ENCODE measurements at places on chromosomes 12 and 14.

GRCh38 chr12:42482041-42482747, 107.4 kb downstream of the PRICKLE1 start:
- no peak for DNase-seq

- no peak for DNase-seq
These were observed 210.9 kb downstream of the DPY19L2 start for GRCh38 chr12:63457428-63457827.

- DNase-seq = no peak
These were observed 27.3 kb downstream of the KRT76 start for GRCh38 chr12:52749827-52750226.

GRCh38 chr12:12278899-12279298, 12.1 kb upstream of the LRP6 start:
- DNase-seq = no peak

DNA sequence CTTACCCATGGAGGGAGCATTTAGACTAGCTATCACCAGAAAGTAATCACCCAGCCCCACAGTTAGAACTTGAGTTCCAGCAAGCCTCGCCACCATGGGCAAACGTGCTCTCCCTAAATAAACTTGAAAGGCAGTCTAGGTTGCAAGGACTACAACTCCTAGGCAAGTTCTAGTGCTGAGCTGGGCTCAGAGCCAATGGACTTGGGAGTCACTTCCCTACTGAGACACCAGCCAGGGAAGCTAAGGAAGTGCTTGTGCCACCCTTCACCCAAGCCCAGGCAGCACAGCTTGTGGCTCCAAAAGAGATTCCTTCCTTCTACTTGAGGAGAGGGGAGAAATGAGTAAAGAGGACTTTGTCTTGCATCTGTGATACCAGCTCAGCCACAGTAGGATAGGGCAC, 57.9 kb downstream of the SLCO1A2 start:
- no peak for DNase-seq

- no peak for DNase-seq
These were observed 81.6 kb downstream of the PTGER2 start for GRCh38 chr14:52395728-52396127.

DNA sequence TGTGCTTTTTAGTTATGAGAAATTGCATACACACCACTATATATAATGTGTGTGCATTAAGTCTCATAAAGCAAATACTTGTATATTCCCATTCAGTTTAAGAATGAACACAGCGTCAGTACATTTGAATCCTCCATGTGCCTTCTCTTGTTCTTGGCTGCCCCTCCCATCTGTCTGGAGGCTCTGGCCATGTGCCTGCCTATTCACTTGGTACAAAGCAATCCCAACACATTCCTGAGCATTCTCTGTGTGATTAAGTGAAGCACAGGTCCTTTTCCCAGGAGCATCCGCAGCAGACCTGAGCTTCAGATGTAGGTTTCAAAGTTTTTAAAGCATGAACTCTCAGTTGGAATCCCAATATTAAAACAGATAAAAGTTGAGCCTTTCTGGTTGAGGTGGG, 58.7 kb downstream of the POLR3B start:
- DNase-seq = no peak

- no peak for DNase-seq
These were observed 391.0 kb upstream of the RGS6 start for GRCh38 chr14:71541271-71541670.

DNA sequence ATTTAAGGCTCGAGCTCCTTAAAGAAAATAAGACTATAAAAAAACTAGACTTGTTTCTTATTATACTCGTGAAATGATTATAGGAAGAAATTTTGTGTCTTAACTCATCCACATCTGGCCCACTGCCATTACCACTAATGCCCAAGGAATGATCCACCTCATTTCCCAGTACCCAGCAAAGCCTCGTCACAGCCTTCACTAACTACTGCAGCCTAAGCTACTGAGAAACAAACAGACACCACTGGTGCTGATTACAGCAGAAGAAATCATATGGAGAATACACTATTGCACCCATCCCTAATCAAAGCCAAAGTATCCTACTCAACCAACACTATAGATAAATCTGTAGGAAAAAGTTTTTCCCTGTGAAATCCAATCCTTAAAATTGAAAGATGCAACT, 205.3 kb upstream of the NAV3 start:
- no peak for DNase-seq

DNA sequence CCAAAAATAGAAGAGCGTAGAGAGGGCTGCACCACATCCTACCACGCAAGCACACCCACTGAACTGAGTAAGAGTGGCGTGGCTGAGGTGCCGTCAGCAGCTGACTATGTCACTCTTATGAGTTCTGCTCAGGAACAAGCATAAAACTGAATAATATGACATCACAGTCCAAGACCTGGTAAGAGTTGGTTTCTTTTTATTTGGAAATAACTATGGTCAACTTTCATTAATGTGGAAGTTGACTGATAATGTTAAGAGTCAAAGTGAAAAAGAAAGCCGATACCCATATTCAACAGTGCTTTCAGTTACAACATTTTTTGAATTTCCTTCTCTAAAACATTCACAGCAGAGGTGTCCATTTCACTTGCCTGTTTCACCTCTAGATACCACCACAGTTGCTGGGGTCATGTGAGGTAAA, 44.6 kb downstream of the GNS start:
- no peak for DNase-seq

DNA sequence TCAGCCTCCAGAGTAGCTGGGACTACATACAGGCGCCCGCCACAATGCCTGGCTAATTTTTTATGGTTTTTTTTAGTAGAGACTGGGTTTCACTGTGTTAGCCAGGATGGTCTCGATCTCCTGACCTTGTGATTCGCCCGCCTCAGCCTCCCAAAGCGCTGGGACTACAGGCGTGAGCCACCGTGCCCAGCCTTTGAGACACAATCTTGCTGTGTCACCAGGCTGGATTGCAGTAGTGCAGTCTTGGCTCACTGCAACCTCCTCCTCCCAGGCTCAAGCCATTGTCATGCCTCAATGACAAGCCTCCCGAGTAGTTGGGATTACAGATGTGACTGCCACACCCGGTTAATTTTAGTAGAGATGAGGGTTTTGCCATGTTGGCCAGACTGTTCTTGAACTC, 21.3 kb upstream of the STRN3 start:
- DNase-seq = no peak

DNA sequence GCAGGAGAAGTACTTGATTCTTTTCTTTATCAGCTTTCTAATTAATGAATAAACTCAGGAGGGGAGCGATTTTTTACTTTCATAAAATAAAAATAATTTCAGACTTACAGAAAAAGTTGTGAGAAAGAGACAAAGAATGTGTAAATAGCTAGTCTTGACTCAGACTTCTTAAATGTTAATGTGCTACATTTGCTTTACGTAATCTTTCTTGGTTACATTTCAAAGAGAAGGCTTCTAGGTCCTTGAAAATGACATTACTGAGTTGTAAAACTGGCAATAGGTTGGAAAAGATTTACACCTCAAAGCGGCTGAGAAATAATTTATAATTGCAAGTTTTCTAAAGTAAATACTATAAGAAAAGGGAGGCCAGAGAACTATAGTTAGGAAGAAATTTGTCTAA, 28.6 kb downstream of the GABARAPL1 start:
- no peak for DNase-seq

DNA sequence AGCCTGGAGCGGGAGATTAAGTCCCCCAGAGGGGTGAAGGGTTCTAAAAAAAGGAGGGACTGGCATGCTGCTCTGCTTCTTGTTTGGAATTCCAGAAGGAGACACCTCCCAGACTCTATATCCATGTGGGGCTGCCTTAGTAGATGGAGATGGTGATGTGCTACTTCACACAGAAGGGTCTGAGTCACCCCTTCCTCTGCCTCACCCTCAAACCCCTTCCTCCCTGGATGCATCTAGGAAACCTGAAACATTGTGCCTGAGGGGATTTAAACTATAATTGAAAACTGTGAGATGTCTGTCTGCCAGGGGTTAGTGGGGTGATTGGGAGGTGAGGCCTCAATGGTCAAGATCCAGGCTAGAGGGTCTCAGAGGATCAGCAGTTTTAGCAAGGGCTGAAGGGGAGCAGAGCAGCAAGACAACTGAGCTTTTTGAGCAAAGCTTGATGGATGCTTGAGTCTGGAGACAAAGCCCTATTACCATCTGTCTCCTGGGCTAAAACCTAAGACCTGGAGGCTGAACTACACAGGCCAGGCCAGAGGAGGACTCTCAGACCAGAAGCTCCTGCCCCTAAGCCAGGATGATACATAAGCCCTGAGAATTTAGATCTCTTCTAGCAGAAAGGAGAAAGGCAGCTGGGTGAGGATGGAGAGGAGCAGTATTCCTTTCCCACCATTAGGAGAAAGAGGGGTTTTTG, 314.7 kb upstream of the ATP2B1 start:
- no peak for DNase-seq

GRCh38 chr14:101758913-101759593, 2.5 kb upstream of the PPP2R5C start:
- no peak for DNase-seq

DNA sequence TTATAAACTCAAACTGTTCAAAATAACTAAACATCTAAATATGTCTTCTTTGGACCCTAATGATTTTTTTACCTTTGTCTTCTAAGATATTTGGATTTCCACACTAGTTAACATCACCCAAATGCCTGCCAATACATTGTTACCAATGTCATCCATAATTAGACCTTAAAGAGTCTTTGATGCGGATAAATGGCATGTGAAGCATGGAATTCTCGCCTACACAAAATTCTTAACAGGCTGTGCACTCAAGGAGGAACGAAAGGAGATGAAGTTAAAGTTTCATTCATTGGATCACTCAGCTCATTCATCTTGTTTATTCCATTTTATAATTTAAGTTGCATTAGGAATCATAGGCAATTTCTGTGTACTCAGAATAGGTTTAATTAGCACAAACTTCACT, 219.7 kb downstream of the ACSS3 start:
- DNase-seq = no peak

GRCh38 chr14:63852817-63853731, at the start of gene SYNE2:
SYNE2 (plus strand) TSS chr14:63853004; CDS start chr14:63909149, 56,145 bp downstream.
- peak; percentile 58 for DNase-seq

DNA sequence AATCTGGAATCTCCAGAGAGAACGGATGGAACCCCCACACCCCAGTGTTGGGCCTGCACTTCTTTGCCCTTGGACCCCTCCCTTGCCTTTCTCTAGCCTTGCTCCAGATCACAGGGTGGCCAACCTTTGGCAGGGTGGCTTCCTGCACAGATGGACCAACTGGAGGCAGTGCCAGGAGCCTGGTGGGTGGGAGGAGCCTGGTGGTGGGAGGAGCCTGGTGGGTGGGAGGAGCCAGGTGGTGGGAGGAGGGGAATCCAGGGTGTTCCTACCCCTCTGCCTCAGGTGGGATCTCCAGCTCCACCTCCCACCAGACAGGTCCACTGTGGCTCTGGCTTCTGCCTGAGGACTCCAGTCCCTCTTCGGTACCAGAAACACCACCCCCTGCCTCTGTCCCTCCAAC, 15.0 kb upstream of the ORAI1 start:
- no peak for DNase-seq

GRCh38 chr12:19369691-19370148, 69.6 kb upstream of the AEBP2 start:
- no peak for DNase-seq

DNA sequence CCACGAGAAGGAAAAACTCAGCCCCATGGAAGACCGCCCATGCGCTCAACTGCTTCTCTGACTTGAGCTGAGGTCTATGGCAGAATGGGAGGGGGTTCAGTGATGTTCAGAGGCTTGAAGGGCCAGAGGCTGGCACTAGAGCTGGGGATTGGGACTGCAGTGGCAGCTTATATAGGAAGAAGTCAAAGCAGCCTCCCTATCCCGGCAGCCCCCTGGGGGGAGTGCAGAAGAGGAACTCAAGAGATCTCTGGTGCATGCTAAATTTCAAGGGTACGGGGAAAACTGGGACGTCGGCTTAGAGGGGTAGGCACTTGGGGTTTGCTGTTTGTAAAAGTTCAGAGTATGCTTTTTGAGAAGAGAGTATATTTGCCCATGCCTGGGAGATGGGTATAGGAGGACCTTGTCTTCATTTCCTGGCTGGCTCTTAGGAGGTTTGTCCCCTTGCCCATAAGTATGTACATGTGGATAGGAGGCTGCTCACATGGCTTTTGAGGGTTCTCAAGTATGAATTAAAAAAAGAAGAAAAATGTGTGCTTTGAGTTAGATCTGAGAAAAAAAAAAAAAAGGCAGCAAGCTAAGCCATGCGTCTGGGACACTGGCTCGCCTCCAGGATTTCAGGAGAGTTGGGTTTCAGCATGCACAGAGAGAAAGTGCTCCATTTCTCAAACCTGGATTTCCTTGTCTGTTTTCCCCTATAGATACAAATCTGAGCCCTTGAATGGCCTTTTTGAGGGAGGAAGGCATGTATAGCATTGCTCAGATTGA, 3.2 kb upstream of the MEG3 start:
- DNase-seq = no peak

- no peak for DNase-seq
These were observed 1.2 kb downstream of the SSTR1 start for GRCh38 chr14:38208618-38209562.

DNA sequence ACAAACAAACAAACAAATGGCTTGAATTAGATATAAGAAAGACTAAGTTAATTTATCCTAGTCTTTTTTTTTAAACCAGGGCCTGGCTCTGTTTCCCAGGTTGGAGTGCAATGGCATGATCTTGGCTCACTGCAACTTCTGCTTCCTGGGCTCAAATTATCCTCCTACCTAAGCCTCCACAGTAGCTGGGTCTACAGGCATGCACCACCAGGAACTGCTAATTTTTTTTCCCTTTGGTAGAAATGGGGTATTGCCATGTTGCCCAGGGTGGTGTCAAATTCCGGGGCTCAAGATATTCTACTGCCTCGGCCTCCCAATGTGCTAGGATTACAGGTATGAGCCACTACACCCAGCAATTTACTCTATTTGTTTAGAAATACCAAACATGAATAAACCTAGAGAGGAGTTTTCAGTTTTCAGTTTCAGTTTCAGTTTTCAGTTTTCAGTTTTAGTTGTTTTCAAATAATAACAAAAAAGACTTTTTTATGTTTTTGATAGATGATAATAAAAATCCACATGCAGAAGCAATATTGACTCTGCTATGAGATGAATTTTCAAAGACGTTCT, 817.0 kb downstream of the FLRT2 start:
- DNase-seq = no peak

DNA sequence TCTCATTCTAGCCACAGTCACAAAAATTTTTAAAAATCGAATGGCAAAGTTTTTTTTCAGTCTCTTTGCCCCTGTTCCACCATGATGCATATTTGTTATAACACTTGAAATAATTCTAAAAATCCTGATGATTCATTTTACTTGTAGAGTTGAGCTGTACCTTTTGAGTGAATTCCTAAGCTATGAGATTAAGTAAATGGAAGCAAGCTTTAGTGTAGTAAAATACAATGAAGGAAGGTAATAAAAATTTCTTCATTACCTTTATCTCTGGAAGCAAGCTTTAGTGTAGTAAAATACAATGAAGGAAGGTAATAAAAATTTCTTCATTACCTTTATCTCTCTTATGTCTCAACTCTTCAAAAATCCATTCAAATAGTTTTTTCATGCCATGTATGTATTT, 46.1 kb downstream of the TMTC3 start:
- no peak for DNase-seq

GRCh38 chr14:20662968-20663732, 21.2 kb upstream of the RNASE4 start:
- peak; percentile 40 for DNase-seq

GRCh38 chr14:28407996-28408395, 358.6 kb upstream of the FOXG1 start:
- no peak for DNase-seq

GRCh38 chr12:123397400-123397799, 13.5 kb downstream of the KMT5A start:
- DNase-seq = no peak
